K562 (cell line): ENCODE measurements at places on chromosomes 2 and 18.

GRCh38 chr2:1156531-1156930 lies 205.9 kb downstream of the SNTG2 start:
- no peak for DNase-seq

DNA sequence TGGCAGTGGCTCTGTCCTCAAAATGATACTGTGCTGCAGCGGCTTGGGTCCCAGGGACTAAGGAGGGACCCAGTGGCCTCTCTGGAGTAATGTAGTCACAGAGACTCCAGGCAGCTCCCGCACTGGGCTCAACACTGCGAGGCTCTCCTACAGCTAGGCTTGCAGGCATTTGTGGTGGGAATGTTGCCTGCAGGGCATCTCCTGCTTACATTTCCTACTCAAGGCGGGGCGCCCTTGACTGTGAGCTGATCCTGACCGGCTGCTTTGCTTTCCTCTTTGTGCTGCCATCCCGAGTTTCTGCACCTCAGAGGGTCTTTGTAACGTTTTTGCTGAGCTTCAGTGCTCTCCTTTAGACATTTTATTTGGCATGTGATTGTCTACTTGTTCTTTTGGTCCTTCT lies 177.4 kb upstream of the FN1 start:
- no peak for DNase-seq

GRCh38 chr18:44601447-44601846 lies 79.2 kb upstream of the SETBP1 start:
- DNase-seq: no peak

DNA sequence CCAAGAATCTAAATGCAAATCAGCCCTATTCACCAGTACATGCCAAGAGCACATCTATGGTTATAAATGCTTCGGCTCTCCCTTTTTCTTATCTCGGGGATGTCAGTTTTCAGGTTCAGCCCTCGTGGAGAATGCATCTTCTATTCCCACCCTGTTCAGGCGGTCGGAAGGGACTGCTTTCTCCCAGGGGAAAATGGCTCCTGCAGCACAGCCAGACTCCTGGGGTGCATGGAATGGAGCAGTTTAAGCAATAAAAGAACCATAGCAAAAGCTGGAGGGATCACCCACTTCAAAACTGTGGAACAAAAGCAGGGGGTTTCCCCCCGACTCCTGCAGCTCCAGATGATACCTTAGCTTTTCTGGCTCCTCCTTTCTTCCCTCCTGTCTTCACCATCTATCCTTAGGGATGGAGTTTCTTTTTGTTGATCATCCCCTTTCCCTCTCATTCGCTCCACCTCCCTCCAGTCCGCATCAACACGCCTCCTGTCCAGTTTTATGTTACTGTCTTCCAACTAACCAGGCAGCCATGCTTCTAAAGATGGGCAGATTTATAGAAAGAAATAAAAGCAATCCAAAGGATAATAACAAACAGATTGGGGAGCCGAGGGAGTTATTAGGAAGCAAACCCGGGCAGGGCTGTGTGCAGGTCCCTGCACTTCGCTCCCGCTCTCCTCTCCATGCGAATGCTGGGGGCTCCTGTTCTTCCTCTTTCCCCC lies 356.2 kb upstream of the SMIM21 start:
- DNase-seq: no peak

GRCh38 chr2:41943159-41943558 lies 104.7 kb upstream of the PKDCC start:
- DNase-seq: no peak

DNA sequence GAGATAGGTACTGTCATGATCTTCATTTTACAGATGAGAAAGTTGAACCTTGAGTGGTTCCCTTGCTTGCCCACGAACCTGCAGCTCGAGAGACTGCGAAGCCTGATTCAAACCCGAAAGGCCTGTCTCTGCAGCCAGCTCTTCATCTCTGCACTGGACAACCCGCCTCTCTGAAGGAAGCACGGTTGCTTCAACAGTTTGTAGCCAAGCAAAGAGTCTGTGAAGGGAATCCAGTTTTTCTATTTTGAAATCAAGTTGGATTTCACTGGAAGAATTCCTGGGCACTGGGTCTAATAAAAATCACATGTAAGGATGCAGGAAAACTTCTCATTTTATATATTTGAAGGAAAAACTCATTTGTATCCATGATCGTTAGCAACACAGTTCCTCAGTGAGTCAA lies 21.3 kb upstream of the ICOS start:
- no peak for DNase-seq

- no peak for DNase-seq
Observed at GRCh38 chr2:120189189-120189588, 34.0 kb downstream of the TMEM185B start.

DNA sequence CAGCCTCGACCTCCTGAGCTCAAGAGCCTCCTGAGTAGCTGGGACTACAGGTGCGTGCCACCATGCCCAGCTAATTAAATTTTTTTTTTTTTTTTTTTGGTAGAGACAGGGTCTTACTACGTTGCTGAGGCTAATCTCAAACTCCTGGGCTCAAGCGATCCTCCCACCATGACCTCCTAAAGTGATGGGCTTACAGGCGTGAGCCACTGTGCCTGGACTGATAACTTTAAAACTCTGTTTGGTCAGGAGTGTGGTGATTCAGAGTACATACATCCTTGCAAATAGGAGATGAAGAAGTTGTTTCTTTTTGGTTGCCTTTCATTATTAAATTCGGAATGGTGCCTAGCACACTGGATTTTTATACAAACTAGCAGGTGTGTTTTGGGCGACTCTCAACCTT lies 73.0 kb downstream of the LTBP1 start:
- DNase-seq: peak; percentile 79

DNA sequence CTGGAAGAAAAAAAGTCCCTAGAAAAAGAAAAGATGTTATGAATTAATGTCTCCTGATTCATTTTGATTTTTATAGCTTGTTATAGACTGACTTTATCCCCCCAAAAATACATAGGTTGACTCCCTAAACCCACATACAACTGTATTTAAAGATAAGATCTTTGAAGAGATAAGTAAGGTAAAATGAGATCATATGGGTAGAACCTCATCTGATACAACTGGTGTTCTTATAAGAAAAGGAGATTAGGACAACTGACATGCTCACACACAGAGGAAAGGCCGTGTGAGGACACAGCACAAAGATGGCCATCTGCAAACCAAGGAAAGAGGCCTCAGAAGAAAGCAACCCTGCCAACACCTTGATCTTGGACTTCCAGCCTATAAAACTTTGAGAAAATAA lies 117.5 kb downstream of the CD226 start:
- DNase-seq: no peak

DNA sequence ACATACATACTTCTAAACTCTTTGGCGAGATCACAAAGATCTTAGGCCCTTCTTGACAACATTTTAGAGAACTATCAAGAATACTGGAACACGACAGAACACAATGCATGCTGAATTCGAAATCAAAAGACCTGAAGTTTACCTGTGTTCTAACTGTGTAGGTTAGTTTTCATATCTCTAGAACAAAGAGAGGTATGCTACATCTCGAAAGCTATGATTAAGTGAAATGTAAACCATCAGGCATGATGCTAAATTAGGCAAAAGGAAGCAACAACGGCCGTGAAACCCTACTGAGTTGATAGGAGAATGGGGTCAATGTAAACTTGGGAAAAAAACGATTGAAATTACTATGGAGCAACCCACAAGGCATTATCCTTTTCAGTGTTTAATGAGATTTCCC lies 43.7 kb downstream of the IKZF2 start:
- DNase-seq: no peak

GRCh38 chr18:50360611-50361010 lies 14.2 kb upstream of the SKA1 start:
- no peak for DNase-seq

GRCh38 chr2:147025646-147026585 lies 818.9 kb upstream of the ACVR2A start:
- DNase-seq: no peak

- no peak for DNase-seq
Observed at GRCh38 chr18:24220318-24220688, 81.4 kb downstream of the CABYR start.

DNA sequence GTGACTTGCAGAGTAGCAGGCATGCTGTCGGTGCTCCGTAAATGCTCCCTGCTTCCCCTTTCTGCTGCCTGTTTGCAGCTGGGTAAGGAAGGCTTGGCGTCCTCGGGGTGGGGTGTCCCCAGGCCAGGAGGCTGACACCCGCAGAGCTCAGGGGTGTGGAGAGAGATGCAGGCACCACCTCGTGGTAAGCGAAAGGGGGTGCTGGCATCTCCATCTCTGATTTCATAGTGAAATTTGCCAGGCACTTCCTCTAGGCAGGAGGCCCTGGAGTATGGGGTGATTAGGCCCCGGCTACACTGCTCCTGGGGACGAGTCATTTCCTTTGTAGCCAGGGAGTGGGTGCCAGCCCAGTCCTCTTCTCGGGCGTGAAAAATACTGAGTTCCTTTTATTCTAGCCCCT lies 160.4 kb downstream of the KLHL29 start:
- DNase-seq: no peak

DNA sequence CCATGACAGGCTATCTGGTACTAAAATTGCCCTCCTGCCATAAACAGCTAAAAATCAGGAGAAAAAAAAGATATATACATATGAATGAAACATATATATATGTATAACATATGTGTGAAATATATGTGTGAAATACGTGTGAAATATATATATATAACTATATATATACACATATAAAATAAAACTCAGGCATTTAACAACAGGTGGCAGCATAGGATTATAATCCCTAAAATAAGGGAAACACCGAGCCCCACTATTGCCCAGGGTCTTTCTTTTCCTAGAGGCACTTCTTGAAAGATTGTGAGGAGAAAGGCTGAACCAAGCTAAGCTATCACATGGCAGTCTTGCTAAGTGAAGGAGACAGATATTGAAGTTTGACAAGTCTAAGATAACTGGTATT lies 65.9 kb upstream of the CYTIP start:
- no peak for DNase-seq

DNA sequence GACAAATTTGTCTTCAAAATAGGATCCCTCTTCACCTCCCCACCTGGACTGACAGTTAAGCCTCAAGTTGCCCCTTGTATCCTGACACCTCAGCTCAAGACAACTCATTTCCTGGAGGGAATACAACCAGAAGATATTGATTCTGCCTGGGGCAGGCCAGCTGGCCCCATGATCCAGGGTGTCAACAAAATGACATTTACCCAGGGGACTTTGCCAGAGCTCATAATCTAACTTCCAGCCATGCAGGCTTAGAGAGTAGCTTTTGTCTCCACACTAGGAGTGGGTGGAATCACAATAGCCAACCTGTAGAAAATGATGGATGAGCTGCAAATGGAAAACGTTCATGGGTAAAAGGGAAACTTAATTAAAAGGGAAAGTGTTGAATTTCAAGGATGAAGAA lies 220.1 kb upstream of the DPP10 start:
- DNase-seq: no peak

- DNase-seq: no peak
Observed at GRCh38 chr2:159137511-159138241, 148.8 kb downstream of the WDSUB1 start.

- DNase-seq: no peak
Observed at GRCh38 chr2:45987856-45988255, 309.4 kb upstream of the EPAS1 start.

DNA sequence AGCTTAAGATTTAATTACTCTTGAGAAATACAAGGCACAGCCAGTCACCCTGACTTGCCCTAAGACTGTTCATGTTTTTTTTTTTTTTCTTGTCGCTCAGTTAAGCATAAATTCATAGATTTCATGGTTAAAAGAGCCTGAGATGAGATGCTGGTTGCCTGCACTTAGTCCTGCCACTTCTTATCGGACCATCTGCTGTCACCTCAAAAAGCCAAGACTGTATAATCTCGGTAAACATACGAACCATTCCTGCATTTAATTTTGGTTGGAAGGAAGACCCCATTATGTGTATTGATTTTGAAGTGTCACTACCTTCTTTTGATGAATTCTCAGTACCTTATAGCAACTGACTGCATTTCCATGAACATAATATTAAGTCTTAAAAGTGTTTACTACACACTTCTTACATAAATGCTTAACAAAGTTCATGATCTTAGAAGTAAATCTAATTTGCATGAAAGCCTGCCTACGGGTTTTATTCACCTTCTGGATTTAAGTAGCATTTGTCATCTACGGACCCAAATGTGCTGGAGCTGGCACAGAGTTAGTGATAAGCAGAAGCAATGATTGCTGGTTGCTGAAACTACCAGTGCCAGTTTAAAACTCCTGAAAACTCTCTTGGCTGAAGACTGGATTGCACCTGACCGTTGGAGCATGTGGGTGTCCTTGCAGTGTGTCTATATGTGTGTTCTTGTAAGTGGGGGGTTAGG lies 843.4 kb downstream of the TMEM182 start:
- no peak for DNase-seq

DNA sequence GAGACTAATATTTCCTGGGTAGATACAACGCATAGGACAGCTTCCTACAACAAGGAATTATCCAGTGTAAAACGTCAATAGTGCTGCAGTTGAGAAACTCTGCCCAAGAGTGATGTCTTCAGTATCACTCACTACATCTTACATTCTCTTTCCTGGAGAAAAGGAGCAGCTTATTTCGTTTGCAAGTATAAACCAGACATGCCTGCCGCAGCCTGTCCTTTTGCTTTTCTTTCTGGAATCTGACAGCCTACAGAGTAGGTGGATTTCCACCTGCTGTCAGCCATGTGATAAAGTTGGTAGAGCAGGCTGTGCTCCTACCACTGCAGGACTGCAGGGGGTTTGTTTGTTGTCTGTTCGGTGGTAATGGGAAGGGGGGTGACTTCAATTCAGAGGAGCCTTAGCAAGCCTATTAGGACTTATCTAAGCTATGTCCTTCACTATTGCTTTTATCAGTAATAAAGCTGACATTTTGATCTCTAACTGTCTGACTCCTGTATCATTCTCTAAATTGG lies 439.1 kb downstream of the GRB14 start:
- DNase-seq: no peak

DNA sequence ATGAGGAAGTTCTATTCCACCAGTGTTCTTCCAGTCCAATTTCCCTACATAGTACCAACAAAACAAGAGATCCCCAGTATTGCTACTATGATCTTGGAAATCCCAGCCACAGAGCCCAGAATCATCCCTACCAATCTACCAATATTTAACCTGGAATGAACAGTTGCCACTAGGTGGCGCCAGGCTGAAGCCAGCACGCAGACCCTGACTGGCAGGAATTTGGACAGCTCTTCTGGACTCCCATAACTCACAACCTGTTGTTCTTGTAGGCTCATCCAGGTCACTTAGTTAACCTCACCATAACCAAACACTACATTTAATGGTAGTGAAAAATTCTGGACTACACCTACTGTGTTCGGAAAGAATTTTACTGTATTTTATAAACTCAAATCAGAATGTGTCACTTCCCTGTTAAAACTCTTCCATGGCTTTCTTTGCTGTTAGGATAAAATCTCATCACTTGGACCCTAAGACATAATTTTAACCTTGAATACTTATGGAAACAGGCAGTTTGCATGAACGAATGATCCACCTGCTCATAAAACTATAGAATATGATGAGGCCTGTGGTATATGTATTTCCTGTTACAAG lies 59.8 kb upstream of the SLC38A11 start:
- DNase-seq: peak; percentile 39

GRCh38 chr18:48208432-48209140 lies 200.6 kb downstream of the ZBTB7C start:
- no peak for DNase-seq

GRCh38 chr2:8550481-8550880 lies 131.4 kb upstream of the ID2 start:
- DNase-seq: no peak
